RWPE1 (cell line): ENCODE measurements at places on chromosomes 13 and 19.
A peak's percentile ranks its signal among the peaks of the same experiment; 100 is the strongest.

- no peak for DNase-seq
Observed at GRCh38 chr13:108816375-108816774, 187.0 kb downstream of the MYO16 start.

- DNase-seq = peak; percentile 32
Observed at GRCh38 chr13:23899555-23899954, 2.3 kb upstream of the C1QTNF9B start.

GRCh38 chr13:51825165-51825592, 19.8 kb downstream of the TMEM272 start:
- no peak for DNase-seq

GRCh38 chr19:43939557-43940260, 4.6 kb upstream of the ZNF45 start:
- DNase-seq = no peak

- no peak for DNase-seq
Observed at GRCh38 chr13:111909501-111909900, 157.4 kb upstream of the SOX1 start.

DNA sequence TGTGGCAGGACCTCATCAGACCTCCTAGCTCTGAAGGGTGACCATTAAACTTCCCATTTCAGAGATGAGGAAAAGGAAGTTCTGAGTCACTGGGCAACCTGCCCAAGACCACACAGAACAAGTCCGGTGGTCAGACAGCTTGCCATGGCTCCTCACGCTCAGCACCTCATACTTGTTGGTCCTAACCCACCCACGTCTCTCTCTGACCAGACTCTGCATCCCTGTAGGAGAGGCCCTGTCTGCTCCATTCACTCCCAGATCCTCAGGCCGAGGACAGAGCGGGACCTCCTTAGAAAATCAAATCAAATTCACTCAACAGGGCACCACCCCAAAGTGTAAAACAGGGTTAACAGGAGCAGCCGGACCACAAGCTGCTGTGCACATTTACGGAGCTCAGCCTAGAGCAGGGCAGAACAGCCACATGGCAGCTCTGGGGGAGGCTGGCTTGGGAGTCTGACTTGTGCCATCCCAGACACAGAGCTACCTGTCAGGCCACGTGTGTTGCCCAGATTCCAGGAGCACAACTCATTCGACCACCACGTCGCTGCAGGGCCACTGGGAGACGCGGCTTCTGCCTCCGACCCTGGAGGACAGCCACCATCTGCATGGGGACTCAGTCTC, 1.7 kb downstream of the MIER2 start:
- DNase-seq = peak; percentile 49

DNA sequence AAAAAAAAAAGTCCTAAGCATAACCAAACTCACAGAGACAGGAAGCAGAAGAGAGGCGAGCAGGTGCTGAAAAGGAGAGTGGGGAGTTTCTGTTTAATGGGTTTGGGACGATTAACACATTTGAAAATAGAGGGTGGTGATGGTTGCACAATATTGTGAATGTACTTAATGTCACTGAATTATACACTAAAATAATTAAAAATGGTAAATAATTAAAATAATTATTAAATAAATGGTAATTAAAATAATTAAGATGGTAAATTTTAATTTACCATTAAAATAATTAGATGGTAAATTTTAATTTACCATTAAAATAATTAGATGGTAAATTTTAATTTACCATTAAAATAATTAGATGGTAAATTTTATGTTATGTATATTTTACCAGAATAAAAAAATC, 74.8 kb upstream of the XPO4 start:
- no peak for DNase-seq

- DNase-seq = no peak
Observed at GRCh38 chr13:92781965-92782690, 444.5 kb upstream of the GPC6 start.

DNA sequence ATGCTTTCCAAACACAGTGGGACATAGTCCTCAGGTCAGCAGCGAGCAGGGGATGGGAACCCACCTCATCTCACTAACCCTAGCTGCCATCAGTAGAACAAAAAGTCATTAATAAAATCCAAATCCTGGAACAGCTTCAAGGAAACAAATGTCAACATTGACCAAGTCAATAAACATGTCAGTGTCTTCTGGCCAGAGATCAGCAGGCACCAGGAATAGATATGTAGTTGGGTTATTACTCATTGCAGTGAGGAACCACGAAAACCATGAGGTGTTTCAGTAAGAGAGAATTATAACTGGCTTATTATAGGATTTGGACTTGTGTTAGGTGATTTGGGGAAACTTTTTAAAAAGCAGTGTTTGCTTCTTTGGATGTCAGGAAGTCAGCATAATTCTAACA, 17.1 kb upstream of the CD33 start:
- no peak for DNase-seq

- DNase-seq = no peak
Observed at GRCh38 chr19:6987850-6988249, 33.4 kb downstream of the MBD3L2B start.

GRCh38 chr19:18049385-18049784, 37.3 kb downstream of the IL12RB1 start:
- DNase-seq = no peak

- peak; percentile 78 for DNase-seq
Observed at GRCh38 chr19:35269438-35270117, 816 bp downstream of the USF2 start.

DNA sequence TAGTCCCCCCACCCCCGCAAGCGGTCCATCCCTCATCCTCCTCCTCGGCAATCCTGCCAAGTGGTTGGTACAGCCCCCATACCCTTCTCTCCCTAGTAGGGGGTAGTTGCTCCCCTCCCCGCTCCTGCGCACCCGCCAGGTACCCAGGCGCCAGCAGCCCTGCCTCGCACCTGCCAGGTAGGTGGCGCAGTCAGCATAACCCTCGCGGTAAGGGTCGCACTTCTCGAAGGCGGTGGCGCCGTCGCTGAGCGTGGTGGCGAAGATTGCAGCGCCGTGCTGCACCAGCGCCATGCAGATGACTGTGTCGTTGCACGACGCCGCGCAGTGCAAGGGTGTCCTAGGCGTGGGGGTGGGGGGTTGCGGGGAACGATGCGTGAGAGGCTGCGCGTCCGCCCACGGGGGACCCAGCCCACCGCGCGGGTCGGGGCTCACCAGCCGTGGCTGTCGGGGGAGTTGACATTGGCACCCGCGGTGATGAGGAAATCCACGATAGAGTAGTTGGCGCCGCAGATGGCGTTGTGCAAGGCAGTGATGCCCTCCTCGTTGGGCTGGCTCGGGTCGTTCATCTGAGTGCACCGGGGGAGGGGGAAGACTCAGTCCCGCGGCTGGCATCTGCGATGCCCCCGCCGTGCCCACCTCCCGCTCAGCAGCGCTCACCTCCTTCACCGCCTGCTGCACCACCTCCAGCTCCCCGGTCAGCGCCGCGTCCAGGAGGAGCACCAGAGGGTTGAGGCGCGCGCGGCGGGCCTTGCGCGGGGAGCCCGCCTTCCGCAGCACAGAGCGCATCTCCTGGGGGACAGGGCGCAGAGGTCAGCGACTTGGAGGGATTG, 15.2 kb upstream of the ERCC2 start:
- DNase-seq = no peak

GRCh38 chr19:54630782-54631181, 498 bp downstream of the LILRB1 start:
- no peak for DNase-seq
